ENCODE measurements at places on chromosomes 4 and X. TPM values are rescaled to one million over a fixed set of nuclear protein-coding genes. Genes with fewer than 3 reads are reported as not detected.
A peak's percentile ranks its signal among the peaks of the same experiment; 100 is the strongest.

DNA sequence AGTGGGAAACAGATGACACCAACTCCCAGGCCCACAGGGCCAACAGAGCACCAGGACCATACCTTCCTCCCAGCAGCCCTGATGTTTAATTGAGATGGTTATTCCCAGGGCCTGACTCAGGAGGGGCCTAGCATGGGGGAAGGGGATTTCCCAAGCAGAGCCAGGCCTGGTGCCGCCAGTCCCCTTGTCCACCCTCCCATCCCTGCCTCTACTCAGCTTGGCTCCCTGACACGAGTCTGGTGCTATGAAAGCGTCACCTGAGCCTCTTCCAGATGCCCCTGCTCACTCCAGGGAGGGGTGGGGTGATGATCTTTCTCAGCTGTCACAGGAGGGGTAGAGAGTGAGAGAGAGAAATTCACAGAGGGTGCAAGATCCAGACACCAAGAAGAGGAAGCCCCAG lies 72.7 kb downstream of the EFNB1 start:
- DNase-seq: no peak
- no peak overlapping the region for H3K27ac ChIP-seq
- no peaks in the 10 kb centered on the region for H3K27me3 ChIP-seq
- H3K36me3 ChIP-seq: no peaks in the 10 kb centered on the region

GRCh38 chrX:153669174-153669890 lies 4.3 kb downstream of the PNCK start:
- no peaks in the 10 kb centered on the region for H3K36me3 ChIP-seq
- H3K4me3 ChIP-seq: no peak overlapping the region
- H3K27me3 ChIP-seq: peaks cover 45% of the 10 kb centered on the region
- no peak overlapping the region for H3K27ac ChIP-seq
- no peak for DNase-seq

DNA sequence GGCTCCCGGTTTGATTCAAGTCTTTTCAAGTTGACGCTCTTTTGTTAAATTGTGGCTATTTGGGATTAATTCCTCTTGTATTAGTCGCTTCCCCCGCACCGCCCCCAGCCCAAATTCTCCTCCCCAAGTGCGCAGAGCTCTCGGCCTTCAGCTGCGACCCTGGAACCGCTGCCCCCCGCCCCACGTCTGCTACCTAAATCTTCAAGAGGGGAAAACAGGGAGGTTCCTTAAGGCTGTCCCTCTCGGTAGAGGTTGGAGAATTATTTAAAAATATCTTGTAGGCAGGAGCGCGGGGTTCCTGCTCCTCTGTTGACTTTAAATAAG lies 860 bp upstream of the RPS6KA3 start:
- peak overlapping the region; percentile 83 for H3K27ac ChIP-seq
- peaks cover 9% of the 10 kb centered on the region for H3K4me1 ChIP-seq
- no peak for DNase-seq
- H3K36me3 ChIP-seq: no peaks in the 10 kb centered on the region
- peak overlapping the region; percentile 54 for H3K4me3 ChIP-seq
- no peaks in the 10 kb centered on the region for H3K27me3 ChIP-seq

- no peaks in the 10 kb centered on the region for H3K27me3 ChIP-seq
- no peak overlapping the region for H3K4me3 ChIP-seq
Measured at GRCh38 chr4:173829565-173829964, 299.5 kb upstream of the HAND2 start.

DNA sequence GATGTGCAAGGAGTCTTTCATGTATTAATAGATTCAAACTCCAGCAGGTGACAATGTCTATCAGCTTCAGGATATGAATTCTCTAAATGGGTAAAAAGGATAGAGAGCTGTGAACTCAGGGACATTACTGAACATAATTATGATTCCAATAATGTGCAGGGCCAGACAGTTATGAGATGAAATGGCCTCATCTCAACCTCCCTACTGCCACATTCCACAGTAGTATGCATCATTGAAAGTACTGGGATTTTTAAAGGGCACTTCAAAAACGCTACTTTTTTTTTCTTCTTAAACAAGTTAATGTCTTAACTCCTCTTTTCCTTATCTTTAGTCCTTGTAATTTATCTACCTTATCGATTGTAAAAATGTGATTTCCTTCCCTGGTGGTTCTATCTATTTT lies 202.0 kb downstream of the APBB2 start:
- H3K27me3 ChIP-seq: no peaks in the 10 kb centered on the region
- no peaks in the 10 kb centered on the region for H3K4me1 ChIP-seq
- H3K36me3 ChIP-seq: no peaks in the 10 kb centered on the region
- H3K27ac ChIP-seq: no peak overlapping the region

- no peaks in the 10 kb centered on the region for H3K27me3 ChIP-seq
- no peaks in the 10 kb centered on the region for H3K4me1 ChIP-seq
- H3K4me3 ChIP-seq: no peak overlapping the region
- no peaks in the 10 kb centered on the region for H3K36me3 ChIP-seq
Measured at GRCh38 chrX:72393836-72394517, 88.3 kb upstream of the CITED1 start.

DNA sequence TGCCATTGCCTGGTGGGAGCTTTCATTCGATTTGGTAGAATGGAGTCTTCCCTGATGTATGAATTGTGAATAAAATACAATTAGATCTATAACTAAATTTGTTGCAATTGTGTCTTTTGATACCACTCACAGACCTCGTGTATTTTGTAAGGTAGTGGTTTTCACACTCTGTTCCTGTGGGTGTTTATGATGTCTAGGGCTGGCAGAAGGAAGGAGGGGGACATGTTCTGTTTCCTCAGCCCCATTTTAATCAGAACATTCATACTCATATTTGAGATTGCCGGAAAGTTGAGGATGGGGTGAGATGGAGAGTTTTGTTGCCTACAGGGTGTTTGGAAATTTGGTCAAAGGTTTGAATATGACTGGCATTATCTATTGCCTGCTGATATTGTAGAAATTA lies 42.9 kb downstream of the PTTG2 start:
- H3K4me3 ChIP-seq: no peak overlapping the region
- DNase-seq: no peak
- H3K27me3 ChIP-seq: no peaks in the 10 kb centered on the region
- H3K27ac ChIP-seq: no peak overlapping the region

- no peaks in the 10 kb centered on the region for H3K4me1 ChIP-seq
- H3K27me3 ChIP-seq: no peaks in the 10 kb centered on the region
- DNase-seq: no peak
- H3K4me3 ChIP-seq: no peak overlapping the region
Measured at GRCh38 chr4:170651786-170652185, 562.0 kb upstream of the AADAT start.

DNA sequence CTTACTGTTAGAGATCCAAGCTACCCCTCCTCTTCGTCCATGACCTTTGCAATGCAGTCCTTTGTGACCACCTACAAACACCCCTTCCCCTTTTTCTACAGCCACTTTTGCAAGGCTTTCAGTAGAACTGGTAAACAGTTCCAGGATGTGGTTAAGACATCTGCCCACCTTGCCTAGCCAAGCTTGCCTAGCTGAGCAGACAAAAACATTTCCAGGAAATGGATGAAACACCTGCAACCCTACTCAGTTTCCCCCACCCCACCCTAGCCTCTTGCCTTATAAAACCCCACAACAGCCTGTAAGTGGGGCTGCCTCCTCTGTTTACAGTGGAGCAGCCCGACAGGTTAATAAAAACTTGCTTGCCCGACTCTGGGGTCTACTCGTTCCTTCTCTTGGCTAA lies 133.8 kb downstream of the ZC4H2 start:
- H3K4me1 ChIP-seq: peaks cover 4% of the 10 kb centered on the region
- H3K4me3 ChIP-seq: no peak overlapping the region
- no peaks in the 10 kb centered on the region for H3K27me3 ChIP-seq
- DNase-seq: peak; percentile 12
- H3K27ac ChIP-seq: peak overlapping the region; percentile 61

- no peak overlapping the region for H3K27ac ChIP-seq
- no peak overlapping the region for H3K4me3 ChIP-seq
- no peaks in the 10 kb centered on the region for H3K36me3 ChIP-seq
- H3K27me3 ChIP-seq: no peaks in the 10 kb centered on the region
Measured at GRCh38 chrX:119325456-119325855, 73.7 kb upstream of the SLC25A43 start.

DNA sequence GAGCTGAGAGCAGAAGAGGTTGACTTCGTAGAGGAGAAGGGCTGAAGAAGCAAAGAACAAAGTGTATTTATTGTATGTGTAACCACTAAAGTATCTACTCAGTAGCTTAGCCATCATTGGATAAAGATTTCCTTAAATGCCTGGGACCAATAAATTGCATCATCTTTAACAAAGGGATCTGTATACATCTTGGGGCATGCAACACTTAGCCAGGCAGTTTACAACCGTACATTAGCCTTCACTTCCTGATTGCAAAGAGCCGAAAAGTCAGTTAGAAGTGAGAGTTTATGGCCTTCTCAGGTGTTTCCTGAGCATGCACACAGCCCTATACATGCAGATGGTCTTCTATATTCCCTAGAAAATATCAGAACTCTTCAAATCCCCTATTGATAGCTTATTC lies 68.0 kb upstream of the MAGED1 start:
- DNase-seq: no peak
- H3K27me3 ChIP-seq: no peaks in the 10 kb centered on the region
- H3K27ac ChIP-seq: no peak overlapping the region
- no peaks in the 10 kb centered on the region for H3K36me3 ChIP-seq
- H3K4me3 ChIP-seq: no peak overlapping the region

GRCh38 chr4:52367282-52367830 lies 291.7 kb downstream of the USP46 start:
- H3K4me3 ChIP-seq: no peak overlapping the region
- H3K36me3 ChIP-seq: no peaks in the 10 kb centered on the region
- no peaks in the 10 kb centered on the region for H3K27me3 ChIP-seq
- no peaks in the 10 kb centered on the region for H3K4me1 ChIP-seq
- no peak overlapping the region for H3K27ac ChIP-seq
- DNase-seq: no peak

GRCh38 chrX:40065296-40066046 lies 32.3 kb downstream of the BCOR start:
- peaks cover 69% of the 10 kb centered on the region for H3K36me3 ChIP-seq
- H3K4me3 ChIP-seq: no peak overlapping the region
- H3K4me1 ChIP-seq: peaks cover 58% of the 10 kb centered on the region
- H3K27me3 ChIP-seq: no peaks in the 10 kb centered on the region
- DNase-seq: no peak

DNA sequence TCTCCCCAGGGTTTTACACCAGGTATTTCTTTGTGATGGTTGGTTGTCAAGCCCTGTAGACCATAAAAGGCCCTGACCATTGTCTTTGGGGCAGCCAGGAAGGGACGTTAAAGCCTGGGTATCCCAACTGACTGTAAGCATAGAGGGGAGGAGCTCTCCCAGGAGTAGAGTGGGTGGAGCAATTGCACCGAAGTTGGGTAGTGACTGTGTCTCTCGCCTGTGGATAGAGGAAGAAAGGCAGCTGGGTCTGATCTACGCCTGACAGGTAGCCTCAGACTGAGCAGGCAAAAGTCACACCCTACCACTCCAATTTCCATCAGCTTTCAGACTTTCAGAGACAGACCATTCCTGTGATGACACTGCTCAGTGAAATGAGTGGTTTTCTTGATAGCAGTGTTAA lies 123.3 kb downstream of the KLHL8 start:
- no peaks in the 10 kb centered on the region for H3K4me1 ChIP-seq
- H3K4me3 ChIP-seq: no peak overlapping the region
- H3K27ac ChIP-seq: no peak overlapping the region
- DNase-seq: no peak
- H3K27me3 ChIP-seq: no peaks in the 10 kb centered on the region
- H3K36me3 ChIP-seq: peaks cover 12% of the 10 kb centered on the region

GRCh38 chr4:151882072-151882803 lies 121.4 kb upstream of the GATB start:
- H3K4me3 ChIP-seq: no peak overlapping the region
- H3K4me1 ChIP-seq: no peaks in the 10 kb centered on the region
- no peak overlapping the region for H3K27ac ChIP-seq
- no peak for DNase-seq
- H3K27me3 ChIP-seq: no peaks in the 10 kb centered on the region

GRCh38 chr4:98374643-98375042 lies 113.5 kb downstream of the RAP1GDS1 start:
- DNase-seq: no peak
- no peaks in the 10 kb centered on the region for H3K4me1 ChIP-seq
- H3K36me3 ChIP-seq: peaks cover 8% of the 10 kb centered on the region
- no peak overlapping the region for H3K4me3 ChIP-seq

DNA sequence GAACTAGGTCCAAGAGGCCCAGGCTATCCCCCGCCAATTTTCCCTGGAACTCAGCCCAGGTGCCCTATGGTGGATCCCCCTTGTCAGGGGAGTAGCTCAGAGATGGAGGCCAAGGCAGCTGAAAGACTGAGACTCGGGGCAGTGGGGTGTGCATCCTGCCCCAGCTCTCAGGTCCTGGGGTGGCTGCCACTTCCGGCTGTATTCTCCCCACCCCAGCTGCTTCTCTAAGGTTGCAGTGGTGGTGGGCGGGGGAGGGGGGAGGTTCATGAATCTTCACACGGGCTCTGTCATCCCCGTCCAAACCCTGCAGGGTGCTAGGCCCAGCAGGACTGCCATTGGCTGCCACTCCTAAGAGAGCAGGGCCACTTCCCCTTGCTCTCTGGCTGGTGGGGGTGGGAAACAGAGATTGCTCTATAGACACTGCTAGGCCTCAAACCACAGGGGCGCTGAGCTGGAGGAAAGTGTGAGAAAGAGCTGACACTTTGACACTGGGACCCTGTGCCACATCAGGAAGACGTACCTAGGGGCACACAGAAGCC lies 1.5 kb downstream of the SASH3 start:
- peak overlapping the region; percentile 82 for H3K4me3 ChIP-seq
- peaks cover 31% of the 10 kb centered on the region for H3K4me1 ChIP-seq
- peak overlapping the region; percentile 83 for H3K27ac ChIP-seq
- H3K36me3 ChIP-seq: peaks cover 39% of the 10 kb centered on the region
- peak; percentile 87 for DNase-seq
- no peaks in the 10 kb centered on the region for H3K27me3 ChIP-seq

- no peaks in the 10 kb centered on the region for H3K4me1 ChIP-seq
- H3K4me3 ChIP-seq: no peak overlapping the region
- H3K36me3 ChIP-seq: no peaks in the 10 kb centered on the region
- no peak overlapping the region for H3K27ac ChIP-seq
- H3K27me3 ChIP-seq: no peaks in the 10 kb centered on the region
- DNase-seq: no peak
Measured at GRCh38 chrX:27309406-27309805, 153.7 kb downstream of the PPP4R3C start.

- no peaks in the 10 kb centered on the region for H3K4me1 ChIP-seq
- H3K27me3 ChIP-seq: no peaks in the 10 kb centered on the region
- DNase-seq: no peak
- H3K4me3 ChIP-seq: no peak overlapping the region
- H3K27ac ChIP-seq: no peak overlapping the region
- no peaks in the 10 kb centered on the region for H3K36me3 ChIP-seq
Measured at GRCh38 chr4:82728301-82728700, 70.3 kb downstream of the SCD5 start.

GRCh38 chrX:103099691-103100090 lies 6.7 kb upstream of the NXF3 start:
- no peak for DNase-seq
- H3K4me3 ChIP-seq: no peak overlapping the region
- H3K27ac ChIP-seq: no peak overlapping the region
- no peaks in the 10 kb centered on the region for H3K27me3 ChIP-seq

MAGEA11 gene
- total RNA-seq: not detected

TLR3 gene
- total RNA-seq: 2.9 TPM

MAGED4 gene
- total RNA-seq: 2.9 TPM

NOX1 gene
- total RNA-seq: not detected
